ENCODE measurements at places on chromosomes 12 and 14. TPM values are rescaled to one million over a fixed set of nuclear protein-coding genes. Genes with fewer than 3 reads are reported as not detected.

Gene GALNT6
- 40.4 TPM for total RNA-seq

Gene SLC41A2
- total RNA-seq = 18.5 TPM

Gene CLEC1B
- not detected for total RNA-seq

Gene GLS2
- 3.7 TPM for total RNA-seq

Gene SPSB2
- total RNA-seq = 3.4 TPM

Gene PPP1R12A
- total RNA-seq = 53.5 TPM

Gene ABCD2
- total RNA-seq = 11.0 TPM

Gene ZNF385A
- 23.5 TPM for total RNA-seq

Gene ATP6V1D
- total RNA-seq = 27.0 TPM

Gene C12orf50
- not detected for total RNA-seq
